ENCODE measurements at places on chromosomes 4 and X.
A peak's percentile ranks its signal among the peaks of the same experiment; 100 is the strongest.

DNA sequence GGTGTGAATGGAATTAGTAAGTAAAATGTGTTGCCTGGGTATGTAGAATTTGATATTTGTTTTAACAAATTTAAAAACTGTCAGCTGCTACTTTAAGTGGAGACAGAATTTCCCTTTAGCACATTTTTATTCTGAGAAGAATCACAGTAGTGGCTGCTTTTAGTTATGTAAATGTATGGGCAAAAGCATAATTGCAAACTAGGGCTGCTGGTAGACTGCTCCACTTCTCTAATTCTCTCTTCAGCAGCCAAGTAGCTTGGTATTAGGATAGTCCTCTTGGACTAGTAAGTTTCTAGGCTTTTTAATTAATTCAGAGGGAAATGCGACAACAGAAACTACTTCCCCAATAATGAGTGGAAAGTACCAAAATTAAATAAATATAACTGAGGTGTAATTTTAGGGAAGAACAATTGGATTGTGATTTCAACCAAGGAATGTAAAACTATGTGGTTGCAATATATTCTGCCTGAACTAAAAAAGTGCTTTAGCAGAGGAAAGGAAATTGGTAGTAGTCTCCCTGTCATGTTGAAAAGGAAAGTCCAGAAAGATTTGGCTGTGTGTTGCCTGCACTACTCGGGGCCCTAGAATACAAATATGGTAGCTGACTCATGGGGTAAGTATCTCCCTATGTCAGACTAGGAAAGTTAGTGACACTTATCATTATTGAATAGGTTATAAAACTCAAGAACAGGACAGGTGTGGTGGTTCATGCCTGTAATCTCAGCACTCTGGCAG lies 9.2 kb upstream of the EIF4E start:
- DNase-seq = no peak

DNA sequence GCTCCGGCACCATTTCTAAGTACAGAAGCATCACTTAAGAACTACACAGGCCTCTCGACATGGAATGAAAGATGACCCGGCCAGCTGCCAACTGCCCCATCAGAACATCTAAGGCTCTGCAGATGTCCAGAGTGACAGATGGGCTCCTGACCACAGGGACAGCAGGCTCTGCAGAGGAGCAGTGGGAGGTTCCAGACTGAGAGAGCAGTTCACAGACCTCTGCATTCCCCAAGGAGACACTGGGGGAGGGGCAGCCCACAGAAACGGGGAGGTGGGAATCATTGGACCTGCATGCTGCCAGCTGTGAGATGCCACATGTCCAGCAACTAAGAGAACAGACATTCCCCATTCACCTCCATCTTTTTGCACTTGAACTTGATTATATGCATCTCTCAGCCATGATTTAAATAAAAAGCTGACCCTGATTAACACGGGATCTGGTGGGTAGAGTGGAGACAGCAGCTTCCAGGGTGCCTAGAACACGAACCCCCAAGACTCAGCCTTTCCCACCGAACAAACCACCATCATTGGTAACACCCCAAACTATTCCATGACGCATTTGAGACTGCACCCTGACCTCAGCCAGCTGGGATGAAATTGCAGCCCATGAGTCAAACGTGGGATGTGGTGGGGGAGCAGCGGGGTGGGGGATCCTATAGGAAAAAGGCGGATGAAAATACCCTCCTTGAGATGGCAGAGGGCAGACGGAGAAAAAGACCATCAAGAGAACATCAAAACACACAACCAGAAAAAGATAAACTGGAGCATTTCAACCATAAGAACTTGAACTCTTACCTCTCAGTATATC lies 47.2 kb downstream of the AFAP1 start:
- no peak for DNase-seq

DNA sequence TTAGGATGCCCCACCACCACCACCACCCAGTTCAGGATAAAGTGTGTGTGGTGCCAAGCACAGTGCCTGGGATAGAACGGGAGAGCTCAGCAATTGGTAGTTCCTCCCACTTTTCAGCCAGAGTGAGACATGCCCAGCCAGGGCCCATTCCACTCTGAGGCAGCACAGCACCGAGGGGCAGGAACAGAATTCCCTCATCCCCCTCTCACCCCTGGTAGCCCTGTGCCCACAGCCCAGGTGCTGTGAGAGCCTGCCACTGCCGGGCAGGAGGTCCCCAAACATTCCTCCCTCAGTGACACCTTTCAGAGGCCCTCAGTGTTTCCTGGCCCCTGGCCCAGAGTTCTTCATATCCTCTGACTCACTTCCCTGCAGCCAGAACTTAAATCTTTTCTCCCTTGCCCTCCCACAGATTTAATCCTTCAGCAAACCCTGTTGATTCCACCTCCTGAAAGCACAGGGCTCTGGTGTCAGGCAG lies 8.1 kb downstream of the RIPPLY1 start:
- no peak for DNase-seq

- DNase-seq = no peak
These were observed 3.2 kb downstream of the SLC9A7 start for GRCh38 chrX:46755671-46756070.

- DNase-seq = no peak
These were observed 1.3 kb downstream of the PARM1 start for GRCh38 chr4:74934016-74934831.

DNA sequence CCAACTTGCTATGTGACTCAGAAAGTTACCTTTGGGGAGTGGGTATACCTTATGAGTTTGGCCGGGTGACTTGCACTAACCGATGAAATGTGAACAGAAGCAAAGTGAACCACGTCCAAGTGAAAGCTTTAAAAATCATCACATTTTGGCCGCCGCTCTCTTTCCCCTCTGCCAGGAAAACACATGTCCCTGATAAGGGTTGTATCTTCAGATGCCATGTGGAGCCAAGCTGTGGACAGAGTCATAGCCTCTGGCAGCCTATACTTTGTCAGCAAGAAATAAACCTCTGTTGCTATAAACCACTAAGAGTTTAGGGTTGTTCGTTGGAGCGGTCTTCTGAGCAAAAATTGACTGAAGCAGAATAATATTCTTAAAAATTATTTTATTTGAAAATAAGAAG lies 92.3 kb downstream of the PRDM5 start:
- DNase-seq = no peak

DNA sequence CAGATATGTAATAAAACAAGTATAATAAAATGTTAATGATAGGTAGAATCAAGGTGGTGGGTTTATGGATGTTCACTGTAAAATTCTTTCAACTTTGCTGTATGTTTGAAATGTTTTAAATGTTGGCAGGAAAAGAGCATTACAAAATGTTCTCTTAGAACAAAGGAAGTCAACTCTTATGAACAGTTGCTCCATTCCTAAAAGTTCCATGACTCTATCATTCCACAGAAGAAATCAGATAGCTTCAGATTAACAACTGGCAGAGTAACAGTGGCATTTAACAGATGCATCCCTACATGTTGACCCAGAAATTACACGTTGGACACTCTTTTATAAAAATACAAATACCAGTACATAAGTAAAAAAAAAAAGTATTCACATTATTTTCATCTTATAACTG lies 2023.7 kb downstream of the ARAP2 start:
- no peak for DNase-seq

GRCh38 chr4:162485486-162485885 lies 321.7 kb upstream of the FSTL5 start:
- no peak for DNase-seq

GRCh38 chrX:41097326-41097725 lies 12.1 kb downstream of the USP9X start:
- DNase-seq = no peak

GRCh38 chr4:52192721-52193135 lies 141.6 kb downstream of the SPATA18 start:
- no peak for DNase-seq

DNA sequence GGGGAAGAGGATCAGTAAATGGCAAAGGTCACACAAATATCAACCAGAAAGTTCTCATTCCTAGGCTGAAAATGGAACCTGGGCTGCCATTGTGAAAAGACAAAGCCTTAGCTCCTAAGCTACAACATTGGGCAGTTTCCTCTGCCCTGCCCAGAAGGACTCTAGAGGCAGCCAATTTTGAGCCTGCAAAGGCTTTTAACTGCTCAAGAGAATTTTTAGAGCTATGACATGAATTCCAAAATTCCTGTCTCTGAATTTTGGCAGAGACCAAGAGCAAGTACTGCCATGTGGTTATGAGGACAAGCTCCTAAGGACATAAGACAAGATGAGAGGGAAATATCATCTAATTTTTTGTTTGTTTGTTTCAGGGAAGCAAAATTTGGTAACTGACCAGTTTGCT lies 29.6 kb upstream of the IGFBP7 start:
- DNase-seq = no peak

DNA sequence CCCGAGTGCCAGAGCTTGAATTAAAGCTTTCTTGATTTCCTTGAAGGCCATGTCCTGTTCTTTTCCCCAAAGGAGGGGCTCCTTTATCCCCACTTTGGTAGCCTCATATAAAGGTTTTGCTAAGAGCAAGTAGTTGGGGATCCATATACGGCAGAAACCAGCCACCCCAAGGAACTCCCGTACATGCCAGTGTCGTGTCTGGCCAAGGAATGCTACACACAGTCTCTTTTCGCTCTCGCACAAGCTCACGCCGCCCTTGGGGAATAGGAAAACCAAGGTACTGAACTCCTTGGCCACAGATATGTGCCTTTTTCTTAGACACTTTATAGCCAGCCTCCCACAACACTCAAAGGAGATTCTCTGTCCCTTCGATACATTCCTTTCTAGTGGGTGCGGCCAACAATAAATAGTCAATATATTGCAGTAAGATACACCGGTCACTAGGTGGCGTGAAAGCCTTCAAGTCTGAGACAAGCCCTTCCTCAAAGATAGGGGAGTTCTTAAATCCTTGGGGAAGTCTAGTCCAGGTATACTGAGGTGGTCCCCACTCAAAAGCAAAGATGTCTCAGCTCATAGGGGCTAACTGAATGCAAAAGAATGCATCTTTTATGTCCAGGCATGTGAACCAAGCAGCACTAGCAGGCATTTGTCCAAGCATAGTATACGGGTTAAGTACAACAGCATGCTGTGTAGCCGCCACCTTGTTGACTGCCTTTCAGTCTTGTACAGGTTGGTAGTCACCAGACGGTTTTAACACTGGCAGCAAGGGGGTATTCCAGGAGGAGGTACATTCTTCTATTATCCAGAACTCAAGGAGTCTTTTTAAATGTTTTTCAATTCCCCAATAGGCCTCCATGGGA lies 57.8 kb upstream of the XAGE1B start:
- DNase-seq = peak; percentile 1

- no peak for DNase-seq
These were observed 9.4 kb downstream of the GPR119 start for GRCh38 chrX:130376077-130376476.

DNA sequence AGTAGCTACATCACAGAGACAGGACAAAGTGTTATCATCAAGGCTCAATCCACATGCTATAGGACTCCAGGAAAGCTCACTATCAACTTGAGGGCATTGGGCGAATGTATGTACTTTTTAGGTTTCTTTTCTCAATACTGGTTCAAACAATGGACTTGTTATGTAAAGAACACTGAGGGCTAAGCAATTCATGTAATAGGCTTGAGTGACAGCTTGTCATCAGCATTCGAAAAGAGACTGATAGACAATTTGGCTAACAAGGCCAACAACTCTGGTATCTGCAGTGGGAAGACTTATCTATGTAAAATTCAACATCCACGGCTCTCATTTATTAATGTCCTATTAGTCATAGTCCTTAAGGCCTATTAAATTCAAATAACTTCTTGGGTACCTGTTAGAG lies 141.1 kb downstream of the NPNT start:
- no peak for DNase-seq

DNA sequence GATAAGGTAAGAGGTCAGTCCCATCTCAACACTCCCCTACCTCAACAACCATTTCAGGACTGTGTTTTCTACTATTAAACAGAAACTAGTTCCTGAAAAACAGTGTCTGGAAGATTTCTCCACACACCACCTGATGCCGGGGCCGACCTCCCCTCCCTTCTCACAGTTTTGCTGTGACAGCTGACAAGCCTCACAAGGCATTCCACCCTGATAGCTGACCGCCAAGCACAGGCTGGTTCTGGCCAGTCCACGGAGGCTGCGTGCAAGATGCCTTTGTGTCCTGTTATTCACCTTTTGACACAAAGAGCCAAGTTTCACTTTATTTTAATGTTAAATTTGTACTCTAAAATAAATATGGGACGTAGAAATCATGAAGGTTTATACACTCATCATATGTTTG lies 758.6 kb downstream of the PDHA2 start:
- no peak for DNase-seq

GRCh38 chr4:45410701-45411210 lies 684.4 kb upstream of the GNPDA2 start:
- no peak for DNase-seq

DNA sequence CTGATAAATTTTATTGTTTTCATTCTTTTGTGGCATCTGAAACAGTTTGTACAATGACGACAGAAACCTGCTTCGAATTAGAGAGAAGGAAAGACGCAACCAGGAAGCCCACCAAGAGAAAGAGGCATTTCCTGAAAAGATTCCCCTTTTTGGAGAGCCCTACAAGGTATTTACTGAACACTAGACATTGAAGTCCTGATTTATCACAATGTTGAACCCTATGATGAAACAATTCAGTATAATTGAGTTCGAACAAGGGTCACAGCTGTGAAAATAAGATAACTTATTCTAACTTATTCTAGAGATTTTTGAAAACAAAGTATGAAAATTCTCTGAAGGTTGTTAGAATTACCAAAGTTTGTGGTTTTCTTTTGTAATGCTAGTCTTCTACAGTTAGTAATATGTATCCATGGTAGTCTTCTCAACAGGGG lies 111.3 kb downstream of the AFF1 start:
- DNase-seq = no peak

DNA sequence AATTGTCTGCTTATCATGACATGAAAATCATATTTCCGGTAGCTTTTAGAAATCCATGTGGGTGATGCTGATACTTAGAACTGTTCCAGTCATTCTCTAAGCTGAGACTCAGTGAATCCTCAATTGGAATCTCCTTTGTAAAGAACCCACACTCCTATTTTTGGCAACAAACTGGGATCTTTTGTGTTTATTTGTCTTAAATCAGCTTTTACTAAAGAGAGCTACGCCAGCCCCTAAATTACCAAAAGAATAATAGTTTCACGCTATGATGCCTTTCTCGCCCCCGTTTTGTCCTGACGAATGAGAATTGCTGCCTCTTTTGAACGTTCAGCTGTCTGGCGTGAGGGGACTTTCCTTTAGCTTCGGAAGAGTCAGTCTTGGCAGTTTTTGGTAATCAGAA lies 195.9 kb downstream of the SHOX start:
- DNase-seq = no peak

DNA sequence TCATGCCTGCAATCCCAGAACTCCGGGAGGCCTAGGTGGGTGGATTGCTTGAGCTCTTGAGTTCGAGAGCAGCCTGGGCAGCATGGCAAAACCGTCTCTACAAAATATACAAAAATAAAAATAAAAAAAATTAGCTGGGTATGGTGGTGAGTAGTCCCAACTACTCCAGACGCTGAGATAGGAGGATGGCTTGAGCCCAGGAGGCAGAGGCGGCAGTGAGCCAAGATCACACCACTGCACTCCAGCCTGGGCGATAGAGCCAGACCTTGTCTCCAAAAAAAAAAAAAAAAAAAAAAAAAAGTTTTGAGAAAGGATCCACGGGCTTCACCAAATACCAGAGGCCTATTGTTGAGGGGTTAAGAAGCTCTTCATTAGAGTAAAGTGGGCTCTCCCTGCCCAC lies 8.0 kb downstream of the SUPT20HL2 start:
- no peak for DNase-seq

- DNase-seq = no peak
These were observed 26.2 kb upstream of the VEGFD start for GRCh38 chrX:15410430-15410829.

GRCh38 chr4:78207951-78208350 lies 150.8 kb downstream of the FRAS1 start:
- no peak for DNase-seq

GRCh38 chr4:146359771-146360170 lies 145.4 kb downstream of the REELD1 start:
- DNase-seq = no peak
